ENCODE measurements at places on chromosomes 4 and X.

DNA sequence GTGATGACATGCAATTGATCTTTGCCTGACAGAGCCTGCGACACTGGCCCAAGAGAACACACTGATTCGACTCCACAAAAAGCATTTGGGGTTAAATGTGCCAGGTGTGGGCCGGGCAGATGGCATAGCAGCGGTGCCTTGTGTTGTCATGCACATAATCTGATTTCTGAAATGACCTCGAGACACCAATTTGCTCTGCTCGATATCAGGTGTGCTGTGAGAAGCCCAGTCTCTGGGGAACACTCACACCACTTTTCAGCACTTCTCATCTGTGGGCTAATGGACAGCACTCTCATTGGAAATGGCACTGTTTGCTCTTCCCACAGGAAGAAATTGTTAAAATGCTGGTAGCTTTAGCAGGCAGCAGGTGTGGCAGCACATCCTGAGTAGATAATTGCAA lies 738.3 kb upstream of the TENM3 start:
- H3K27ac ChIP-seq, result no peak overlapping the region
- H3K27me3 ChIP-seq, result no peaks in the 10 kb centered on the region
- H3K4me3 ChIP-seq, result no peak overlapping the region
- DNase-seq, result no peak
- no peaks in the 10 kb centered on the region for H3K36me3 ChIP-seq

DNA sequence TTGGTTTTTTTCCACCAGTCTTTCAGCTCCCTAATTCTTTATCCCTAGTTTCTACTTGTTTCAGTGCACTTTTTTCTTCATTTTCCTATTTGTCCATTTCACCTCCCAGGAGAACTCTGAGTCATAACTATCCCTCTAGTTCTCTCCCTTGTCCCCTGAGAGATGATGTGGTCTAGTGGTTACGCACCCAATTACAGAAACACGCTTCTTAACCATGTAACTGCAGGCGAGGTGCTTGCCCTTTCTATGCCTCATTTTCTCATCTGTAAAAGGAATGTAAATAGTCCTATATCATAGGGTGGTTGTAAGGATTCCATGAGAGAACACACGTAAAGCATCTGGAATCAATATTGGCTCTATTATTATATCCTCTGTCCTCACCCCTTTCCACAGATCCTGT lies 8.8 kb upstream of the GRPR start:
- H3K27me3 ChIP-seq, result no peaks in the 10 kb centered on the region
- peak overlapping the region; percentile 45 for H3K27ac ChIP-seq
- no peaks in the 10 kb centered on the region for H3K4me1 ChIP-seq
- H3K4me3 ChIP-seq, result no peak overlapping the region
- no peak for DNase-seq
- H3K36me3 ChIP-seq, result no peaks in the 10 kb centered on the region

- H3K27me3 ChIP-seq, result no peaks in the 10 kb centered on the region
- no peaks in the 10 kb centered on the region for H3K36me3 ChIP-seq
- H3K4me1 ChIP-seq, result no peaks in the 10 kb centered on the region
- peak; percentile 66 for DNase-seq
These were observed 7.1 kb upstream of the C4orf54 start for GRCh38 chr4:99664716-99665115.

DNA sequence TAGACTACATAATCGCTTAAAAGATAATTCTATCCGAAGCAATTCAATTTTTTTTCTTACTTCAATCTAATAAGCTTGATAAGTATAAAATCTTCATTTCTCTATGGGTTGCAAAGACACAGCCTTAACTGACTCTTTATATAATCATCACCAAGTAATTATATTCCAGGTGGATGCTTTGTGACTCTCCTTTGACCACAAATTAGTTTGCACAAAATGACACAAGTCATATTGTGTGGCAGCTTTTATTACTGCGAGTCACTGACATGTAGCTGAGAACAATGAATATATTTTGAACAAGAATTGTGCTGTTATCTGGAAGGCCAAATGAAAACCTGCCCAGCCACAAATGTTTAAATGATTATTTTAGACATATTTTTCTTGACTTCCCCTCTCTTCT lies 1727.8 kb downstream of the ARAP2 start:
- no peaks in the 10 kb centered on the region for H3K4me1 ChIP-seq
- H3K27me3 ChIP-seq, result no peaks in the 10 kb centered on the region
- H3K27ac ChIP-seq, result no peak overlapping the region
- no peaks in the 10 kb centered on the region for H3K36me3 ChIP-seq
- no peak overlapping the region for H3K4me3 ChIP-seq

- no peaks in the 10 kb centered on the region for H3K36me3 ChIP-seq
- H3K27ac ChIP-seq, result no peak overlapping the region
- DNase-seq, result no peak
- no peak overlapping the region for H3K4me3 ChIP-seq
- H3K4me1 ChIP-seq, result no peaks in the 10 kb centered on the region
- H3K27me3 ChIP-seq, result no peaks in the 10 kb centered on the region
These were observed 247.6 kb downstream of the CBLL2 start for GRCh38 chrX:22520128-22520828.

DNA sequence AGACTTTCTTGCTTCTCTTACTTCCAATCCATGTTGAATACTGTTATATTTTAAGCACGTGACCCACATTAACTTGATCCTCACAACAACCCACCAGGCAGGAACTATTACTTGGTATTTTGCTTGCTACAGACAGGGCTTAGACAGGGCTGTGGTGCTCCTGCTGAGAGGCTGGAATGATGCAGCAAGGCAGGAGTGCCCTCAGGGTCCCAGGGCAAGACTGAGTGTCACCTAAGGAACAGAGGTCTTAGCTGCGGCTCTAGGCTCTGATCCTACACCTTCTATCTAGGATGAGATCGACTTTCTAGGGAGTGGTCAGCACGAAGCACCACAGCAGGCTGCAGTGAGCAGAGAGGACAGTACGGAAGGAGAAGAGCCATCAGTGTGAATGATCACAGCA lies 20.0 kb downstream of the TAPT1 start:
- no peaks in the 10 kb centered on the region for H3K36me3 ChIP-seq
- no peak for DNase-seq
- H3K27me3 ChIP-seq, result no peaks in the 10 kb centered on the region

Measured in left lung (tissue), 14 donors.